Fibroblast of skin of right biceps (primary cell): ENCODE measurements at places on chromosomes 2 and 18.

DNA sequence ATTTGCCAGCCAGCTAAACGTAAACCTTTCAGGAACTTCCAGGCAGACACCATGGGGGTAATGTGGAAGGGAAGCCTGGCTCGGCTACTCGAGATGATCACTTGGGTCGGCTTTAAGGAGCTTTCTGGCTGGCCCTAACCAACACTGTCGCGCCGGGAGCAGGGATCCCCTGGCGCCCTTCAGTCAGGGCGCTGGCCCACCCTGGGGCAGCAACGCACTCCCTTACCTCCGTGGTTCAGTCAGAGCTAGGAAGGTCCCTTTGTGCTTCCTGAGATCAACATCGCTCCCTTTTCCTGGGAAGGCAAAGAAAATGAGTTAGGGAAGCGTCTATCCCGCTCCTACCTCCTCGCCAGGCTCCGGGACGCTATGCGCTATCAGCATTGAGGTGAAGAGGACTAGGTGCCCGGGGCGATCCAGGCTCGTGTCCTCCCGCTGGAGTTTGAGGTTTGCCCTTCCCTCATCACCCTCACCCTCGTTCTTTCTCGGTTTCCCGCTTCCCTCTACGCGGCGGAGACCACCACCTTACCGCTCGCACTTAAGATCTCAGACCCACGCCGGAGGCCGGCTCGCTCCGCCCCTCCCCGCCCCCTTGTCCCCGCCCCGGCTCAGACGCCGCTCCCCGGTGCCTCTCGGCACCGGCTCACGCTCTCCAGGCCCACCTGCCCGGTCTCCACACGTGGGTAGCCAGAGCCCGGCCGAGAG is 449 bp upstream of the ATRAID start:
- no peak for DNase-seq

DNA sequence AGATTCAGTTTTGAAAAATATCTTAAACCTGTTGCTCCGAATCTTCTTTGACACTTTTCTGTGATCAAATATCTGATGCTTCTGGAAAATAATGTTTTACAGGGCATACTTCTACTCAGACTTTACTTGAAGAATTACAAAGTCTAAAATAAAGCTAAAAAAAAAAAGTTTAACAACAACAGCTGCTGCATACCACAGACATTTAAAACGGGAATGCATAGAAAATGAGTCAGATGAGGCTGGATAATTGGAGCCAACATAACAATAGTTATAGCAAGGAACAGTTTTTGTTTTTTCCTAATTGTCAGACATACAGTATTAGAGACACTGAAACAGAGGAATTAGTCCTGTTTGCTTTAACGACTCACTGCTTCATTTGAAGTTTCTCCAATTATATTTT is 1090.2 kb downstream of the SUCLG1 start:
- peak; percentile 82 for DNase-seq

DNA sequence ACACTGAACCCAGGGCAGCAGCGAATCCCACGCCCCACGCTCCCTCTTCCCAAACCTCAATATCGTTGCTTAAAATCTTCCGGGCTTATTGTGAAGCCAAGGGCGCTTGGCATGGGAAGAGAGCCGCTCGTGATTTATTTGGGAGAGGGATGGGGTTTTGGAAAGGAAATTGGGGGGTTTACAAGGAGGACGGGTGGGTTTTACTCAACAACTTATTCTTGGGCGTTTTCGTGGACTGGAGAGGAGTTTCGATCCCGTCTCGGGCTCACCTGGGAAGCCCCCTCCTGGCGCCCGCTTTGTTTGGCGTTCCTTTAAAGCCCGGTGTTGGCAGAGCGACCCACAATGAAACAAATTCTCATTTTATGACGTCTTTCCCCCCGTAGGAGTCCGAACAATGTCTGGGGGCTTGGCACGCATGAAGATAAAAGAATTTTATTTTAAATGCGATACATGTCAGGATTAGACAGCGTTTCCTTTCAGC is 135.3 kb downstream of the INSIG2 start:
- DNase-seq: peak; percentile 35

- no peak for DNase-seq
Observed at GRCh38 chr18:10051877-10052631, 138.2 kb downstream of the VAPA start.

GRCh38 chr2:159860581-159861310 is 62.7 kb upstream of the CD302 start:
- DNase-seq: no peak

GRCh38 chr2:153077311-153077710 is 358.9 kb downstream of the ARL6IP6 start:
- no peak for DNase-seq

DNA sequence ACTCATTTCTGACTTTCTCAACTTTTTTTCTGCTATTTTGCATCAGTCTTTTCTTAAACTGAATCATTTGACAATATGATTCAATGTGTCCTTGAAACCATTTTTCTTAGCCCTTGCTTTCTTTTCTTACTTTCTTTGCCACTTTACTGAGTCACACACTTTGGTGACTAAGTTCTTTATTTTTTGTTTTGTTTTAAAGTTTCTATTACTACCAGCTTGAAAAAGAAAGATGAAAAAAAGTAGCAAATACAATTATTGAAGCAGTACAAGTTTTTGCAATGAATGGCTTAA is 116.5 kb downstream of the DOCK10 start:
- DNase-seq: peak; percentile 57

DNA sequence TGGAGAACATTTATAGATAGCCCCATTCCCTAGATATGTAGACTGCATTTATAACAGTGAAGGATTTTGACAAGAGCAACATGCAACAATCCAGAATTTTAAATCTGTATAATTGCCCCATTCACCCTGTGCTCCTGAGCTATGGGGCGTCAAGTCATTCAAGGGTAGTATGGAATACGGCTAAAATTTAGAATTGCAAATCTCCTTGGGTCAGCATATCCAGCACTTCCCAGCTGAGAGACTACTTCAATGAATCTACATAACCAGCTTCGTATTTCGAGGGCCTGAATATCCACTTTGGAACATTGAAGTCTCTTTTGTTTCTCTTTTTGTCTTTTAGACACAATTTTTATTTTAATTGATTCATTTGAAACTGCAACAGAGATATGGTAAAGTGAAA is 28.4 kb upstream of the ACVR1C start:
- no peak for DNase-seq

DNA sequence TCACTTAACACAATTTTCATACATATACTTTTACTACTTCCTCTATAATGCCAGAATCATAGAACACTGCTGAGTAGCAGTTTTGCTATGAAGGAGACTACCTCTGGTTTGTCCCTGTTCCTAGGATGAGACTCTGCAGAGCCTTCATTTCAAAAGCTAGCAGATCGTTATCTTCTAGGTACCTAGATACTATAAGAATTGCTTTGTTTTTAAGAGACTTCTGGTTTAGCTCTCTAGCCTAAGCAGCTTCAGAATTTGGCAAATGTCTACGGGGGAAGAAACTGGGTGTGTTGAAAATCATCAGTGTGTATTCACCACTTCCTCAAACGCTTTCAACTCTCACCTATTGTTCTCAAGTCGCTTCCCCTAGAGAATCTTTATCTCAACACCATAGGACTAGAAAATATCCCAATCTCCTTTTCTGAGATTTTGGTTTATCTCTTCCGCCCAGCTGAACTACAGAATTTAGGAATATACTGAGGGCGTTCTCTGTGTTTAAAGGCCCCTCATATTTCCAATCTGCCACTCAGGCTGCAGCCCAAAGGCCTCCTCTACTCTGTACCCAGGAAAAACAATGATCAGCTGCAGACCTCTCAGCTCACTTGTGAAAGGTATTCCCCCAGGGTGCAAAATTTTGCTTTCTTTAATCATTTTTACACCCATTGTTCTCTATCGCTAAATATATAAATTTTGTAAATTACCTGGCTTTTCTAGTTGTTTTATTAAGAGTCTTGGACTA is 28.7 kb downstream of the SMAD2 start:
- DNase-seq: no peak

- no peak for DNase-seq
Observed at GRCh38 chr18:8011906-8012305, 444.8 kb downstream of the PTPRM start.

- DNase-seq: peak; percentile 78
Observed at GRCh38 chr2:85162746-85163301, 29.6 kb downstream of the TCF7L1 start.

GRCh38 chr18:52999633-53000032 is 659.6 kb downstream of the DCC start:
- DNase-seq: no peak

GRCh38 chr2:7053650-7054265 is 136.5 kb downstream of the RNF144A start:
- DNase-seq: no peak

GRCh38 chr18:2855560-2856350 is 8.9 kb downstream of the EMILIN2 start:
- DNase-seq: peak; percentile 58

GRCh38 chr2:188676010-188676400 is 298.2 kb upstream of the COL3A1 start:
- peak; percentile 76 for DNase-seq

DNA sequence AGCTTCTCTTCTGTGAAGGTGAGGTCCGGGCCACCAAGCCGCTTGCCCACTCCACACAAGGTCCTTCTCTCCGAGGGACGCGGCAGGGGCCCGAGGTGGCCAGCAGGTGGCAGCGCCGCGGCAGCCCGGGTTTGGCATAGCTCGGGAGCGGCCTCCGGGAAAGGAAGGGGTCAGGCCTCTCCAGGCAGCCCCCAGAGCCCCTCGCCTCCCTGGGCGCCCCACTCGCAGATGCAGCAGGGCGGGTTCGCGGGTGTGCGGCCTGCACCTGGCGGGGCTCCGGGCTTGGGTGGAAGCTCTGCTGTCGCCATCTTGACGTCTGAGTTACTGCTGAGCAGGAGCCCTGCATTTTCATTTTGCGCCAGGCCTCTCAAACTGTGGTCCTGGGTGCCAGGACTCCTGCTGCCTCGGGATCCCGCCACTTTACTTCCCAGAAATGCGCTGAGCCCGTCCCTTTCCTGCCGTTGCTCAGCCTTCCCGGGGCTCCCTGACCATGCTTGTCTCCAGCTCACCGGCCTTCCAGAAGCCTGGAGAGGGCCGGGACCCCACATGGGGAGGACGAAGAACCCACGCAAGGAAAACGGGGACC is 18.6 kb upstream of the NCL start:
- DNase-seq: peak; percentile 64
